Transverse colon (tissue), 4 donors: ENCODE measurements at places on chromosomes 6 and 20.
A peak's percentile ranks its signal among the peaks of the same experiment; 100 is the strongest.

GRCh38 chr6:167401525-167402194 lies 76.8 kb downstream of the TTLL2 start:
- DNase-seq, result peak; percentile 66

DNA sequence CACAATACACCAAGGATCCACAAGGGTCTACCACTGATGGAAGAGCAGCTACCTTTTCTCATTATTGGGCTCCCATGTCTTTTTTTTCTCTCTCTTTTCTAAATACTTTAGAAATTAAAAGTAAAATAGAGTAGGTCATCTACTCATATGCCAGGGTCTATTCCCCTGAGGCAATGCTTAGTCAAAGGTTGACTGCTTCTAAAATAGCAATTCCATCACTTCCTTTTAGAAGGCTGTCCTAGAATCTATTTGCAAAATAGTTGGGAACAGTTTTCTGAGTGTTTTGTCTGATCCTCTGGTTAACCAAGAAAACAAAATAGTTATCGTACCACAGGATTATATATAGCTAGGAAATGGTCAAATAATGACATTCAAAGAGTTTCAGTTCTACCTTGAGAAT lies 174.1 kb downstream of the COL21A1 start:
- no peak for DNase-seq

DNA sequence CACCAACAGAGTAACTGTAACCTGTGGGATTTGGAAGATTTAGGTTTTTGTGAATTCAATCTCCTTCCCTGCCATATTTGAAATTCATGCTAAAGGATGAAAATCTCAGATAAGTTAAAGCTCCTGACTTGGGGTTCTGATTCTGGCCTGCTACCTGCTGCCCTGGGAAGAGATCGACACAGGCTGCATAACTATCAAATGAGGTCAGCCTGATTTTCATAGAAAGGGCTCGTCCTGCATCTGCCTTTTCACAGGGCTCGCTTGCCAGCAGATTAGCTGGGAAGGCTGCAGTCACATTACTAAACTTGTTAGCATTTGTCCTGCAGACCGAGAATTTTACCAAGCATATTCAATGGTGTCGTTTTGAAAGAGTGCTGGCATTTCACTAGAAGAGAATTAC lies 14.6 kb downstream of the GCLC start:
- no peak for DNase-seq

- no peak for DNase-seq
Measured at GRCh38 chr20:53636540-53637097, 43.0 kb upstream of the ZNF217 start.

DNA sequence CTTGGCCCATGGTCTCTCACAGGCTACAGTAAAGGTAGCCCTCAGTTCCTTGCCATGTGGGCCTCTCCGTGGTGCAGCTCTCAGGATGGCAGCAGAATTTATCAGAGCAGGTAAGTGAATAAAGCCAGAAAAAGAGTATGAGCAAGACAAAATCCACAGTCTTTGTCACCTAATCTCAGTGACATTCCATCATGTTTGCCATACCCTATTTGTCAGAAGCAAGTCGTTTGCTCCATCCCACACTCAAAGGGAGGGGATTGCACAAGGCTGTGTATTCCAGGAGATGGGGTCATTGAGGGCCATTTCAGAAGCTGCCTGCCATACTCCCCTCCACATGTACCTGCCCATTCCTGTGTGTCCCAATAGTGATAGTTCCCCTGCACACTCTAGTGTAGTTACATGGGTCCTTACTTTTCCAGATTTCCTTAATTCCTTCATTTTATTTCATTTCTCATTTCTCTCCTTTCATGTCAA lies 24.2 kb downstream of the ISM1 start:
- no peak for DNase-seq

DNA sequence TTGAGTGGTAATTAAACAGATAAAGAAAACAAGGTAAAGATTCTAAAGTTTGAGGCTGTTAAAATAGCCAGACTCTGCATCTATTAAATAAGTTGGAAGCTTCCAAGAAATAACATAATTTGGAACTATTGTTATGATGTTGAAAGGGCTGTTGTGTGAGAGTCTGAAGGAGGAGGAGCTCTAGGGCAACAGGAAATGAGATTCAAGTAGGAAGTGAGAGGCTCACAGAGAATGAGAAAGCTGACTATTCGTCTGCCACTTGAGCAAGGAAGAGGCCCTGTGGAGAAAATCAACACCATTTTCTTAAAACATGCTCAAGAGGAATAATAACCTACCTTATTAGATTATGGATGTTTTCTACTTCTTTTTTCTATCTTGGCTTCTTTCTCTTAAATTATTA lies 185.2 kb downstream of the SLC24A3 start:
- DNase-seq, result no peak

- peak; percentile 70 for DNase-seq
Measured at GRCh38 chr6:47188588-47189021, 121.1 kb downstream of the TNFRSF21 start.

GRCh38 chr20:24978513-24978912 lies 14.0 kb downstream of the APMAP start:
- DNase-seq, result no peak

DNA sequence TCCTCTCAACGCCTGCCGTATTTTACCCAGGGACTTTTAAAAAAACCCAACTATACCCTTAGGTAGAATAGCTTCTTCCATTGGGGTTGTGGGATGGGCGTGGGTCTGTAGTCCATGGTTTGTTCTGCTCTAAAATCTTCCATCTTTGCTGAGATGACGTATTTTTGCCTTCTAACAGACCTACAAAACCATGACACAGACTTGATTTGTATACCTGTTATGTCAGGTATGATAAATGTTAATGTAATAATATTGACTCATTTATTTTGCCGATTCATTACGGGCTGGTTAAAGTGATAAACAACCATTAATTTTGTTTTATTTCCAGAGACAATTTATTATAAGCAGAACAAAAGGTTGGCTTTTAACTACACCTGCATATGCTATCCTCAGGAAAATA lies 48.7 kb downstream of the UST start:
- no peak for DNase-seq

GRCh38 chr6:158409451-158409850 lies 97.2 kb downstream of the TULP4 start:
- DNase-seq, result no peak

DNA sequence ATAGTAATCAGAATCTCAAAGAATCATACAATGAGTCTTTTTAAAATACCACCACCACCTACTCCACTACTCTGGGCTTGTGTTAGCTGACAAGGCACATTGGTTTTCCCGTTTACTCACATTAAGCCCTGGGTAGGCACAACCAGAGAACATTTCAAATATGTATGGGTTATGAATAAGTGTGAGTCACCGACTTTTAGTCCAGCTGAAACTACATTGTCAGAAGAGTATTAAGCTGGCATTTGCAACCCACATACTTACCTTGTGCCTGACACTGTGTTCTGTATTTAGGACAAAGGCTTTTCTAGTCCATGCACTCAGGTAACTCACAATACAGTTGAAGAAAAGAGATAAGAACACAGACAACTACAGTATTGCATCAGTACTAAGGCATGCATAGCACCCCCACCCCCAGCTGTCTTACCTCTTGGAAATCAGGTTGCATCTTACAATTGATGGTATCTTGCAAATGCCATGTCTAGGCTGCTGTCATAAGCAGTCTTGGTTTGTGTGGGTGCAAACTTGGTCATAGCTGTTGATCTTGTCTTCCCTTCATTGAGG lies 40.3 kb upstream of the AHI1 start:
- no peak for DNase-seq

- no peak for DNase-seq
Measured at GRCh38 chr6:2632976-2633584, 117.6 kb downstream of the MYLK4 start.

DNA sequence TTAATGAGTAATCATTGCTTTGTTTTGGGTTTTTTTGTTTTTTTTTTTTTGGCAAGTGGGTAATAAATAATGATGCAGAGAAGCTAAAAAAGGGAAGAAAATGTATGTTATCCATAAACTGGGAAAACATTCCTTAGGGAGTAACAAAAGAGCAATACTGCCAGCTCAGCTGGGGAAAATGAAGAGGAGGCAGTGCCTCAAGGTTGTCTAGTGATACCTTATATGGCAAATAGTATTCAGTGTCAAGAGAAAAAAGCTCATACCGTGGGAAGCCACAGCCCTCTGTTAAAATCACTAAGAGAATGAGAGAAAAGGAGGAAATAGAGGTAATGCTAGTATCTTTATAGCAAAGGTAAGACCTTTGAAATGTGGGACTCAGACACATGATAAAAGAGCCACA lies 47.1 kb upstream of the SMLR1 start:
- DNase-seq, result no peak

DNA sequence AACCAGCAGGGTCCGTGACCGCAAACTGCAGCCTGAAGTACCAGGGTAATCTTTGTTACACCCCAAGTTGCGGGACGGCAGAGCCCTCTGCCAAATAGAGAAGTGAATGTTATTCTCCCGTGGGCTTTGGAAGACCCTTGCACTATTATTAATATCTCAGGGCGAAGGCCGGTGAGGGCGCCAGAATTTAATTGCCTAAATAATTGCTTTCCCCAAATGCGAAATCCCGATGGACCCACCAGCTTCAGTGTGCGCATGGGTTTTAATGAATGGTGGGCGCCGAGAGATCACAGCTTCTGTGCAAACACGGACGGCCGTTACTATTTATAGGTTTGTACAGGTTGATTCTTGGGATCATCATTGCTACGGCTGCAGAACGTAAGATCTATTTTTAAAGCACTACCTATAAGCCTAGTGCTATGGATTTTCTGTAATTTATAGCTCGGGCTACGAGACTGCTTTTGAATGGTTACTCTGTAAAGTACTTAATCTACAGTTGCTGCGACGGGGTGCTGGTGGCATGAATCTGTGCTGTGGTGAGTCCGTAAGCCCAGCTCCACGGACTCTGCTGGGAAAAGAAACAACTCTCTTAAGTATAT lies 15.2 kb upstream of the PHACTR3 start:
- no peak for DNase-seq

DNA sequence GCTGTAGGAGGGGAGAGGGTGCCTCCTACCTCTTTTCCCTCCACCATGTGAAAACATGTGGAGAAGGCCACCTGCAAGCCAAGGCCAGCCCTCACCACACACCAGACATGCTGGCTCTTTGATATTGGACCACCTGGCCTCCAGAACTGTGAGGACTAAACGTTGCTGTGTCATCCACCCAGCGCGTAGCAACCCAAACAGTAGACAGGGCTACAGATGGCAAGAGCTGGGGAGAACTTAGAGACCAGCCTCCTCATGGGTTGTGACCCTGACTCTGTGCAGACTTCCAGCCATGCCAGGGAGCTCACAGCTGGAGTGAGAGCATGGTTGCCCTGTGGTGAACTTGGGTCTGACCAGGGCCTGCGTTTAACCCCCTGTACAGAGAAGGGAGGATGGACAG lies 195.9 kb upstream of the CST7 start:
- DNase-seq, result no peak

GRCh38 chr6:33136310-33136900 lies 55.9 kb downstream of the COL11A2 start:
- no peak for DNase-seq
